ENCODE measurements at places on chromosomes 7 and 10.

- no peak for DNase-seq
Measured at GRCh38 chr7:49823566-49823965, 50.1 kb downstream of the VWC2 start.

- DNase-seq = no peak
Measured at GRCh38 chr10:112002206-112002605, 181.4 kb downstream of the GPAM start.

DNA sequence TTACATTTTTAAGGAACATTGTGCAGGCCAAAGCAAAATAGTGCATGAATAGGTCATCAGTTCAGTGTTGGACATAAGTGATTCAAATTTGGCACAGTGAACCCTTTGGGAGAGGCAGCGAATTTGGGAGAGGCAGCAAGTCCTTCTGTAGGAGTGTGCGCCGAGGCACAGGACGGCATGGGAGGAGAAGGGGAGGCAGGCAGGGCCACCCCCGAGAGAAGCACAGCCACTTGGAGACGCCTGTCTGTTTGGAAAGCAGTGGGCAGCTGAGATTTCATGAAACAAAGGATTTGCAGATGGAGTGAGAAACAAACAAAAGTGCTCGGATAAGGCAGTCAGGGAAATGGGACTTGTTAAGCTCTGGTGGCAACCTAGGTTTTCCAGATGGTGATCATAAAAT is 30.6 kb downstream of the VIPR2 start:
- no peak for DNase-seq

- no peak for DNase-seq
Measured at GRCh38 chr7:140657891-140658290, 14.9 kb upstream of the ADCK2 start.

GRCh38 chr7:73520673-73521635 is 1.1 kb downstream of the BAZ1B start:
- no peak for DNase-seq

DNA sequence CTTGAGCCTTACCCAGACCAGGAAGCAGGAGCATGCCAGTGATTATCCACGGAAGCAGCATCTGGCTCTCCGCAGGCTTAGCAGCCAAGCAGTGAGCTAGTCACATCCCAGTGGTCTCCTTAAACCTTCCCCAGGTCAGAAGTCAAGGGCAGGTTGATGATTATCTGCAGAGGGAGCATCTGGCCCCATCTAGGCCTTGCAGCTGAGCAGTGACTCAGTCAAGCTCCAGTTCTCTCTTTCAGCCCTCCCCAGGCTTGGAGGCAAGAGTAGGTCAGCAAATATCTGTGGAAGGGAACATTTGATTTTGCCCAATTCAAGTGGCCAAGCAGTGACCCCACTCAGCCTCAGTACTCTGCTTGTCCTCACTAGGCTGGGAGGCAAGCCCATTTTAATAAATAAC is 61.6 kb downstream of the ANKRD7 start:
- no peak for DNase-seq

GRCh38 chr10:124864421-124865193 is 63.0 kb downstream of the ABRAXAS2 start:
- no peak for DNase-seq

- no peak for DNase-seq
Measured at GRCh38 chr7:111750878-111751277, 188.6 kb upstream of the IMMP2L start.

DNA sequence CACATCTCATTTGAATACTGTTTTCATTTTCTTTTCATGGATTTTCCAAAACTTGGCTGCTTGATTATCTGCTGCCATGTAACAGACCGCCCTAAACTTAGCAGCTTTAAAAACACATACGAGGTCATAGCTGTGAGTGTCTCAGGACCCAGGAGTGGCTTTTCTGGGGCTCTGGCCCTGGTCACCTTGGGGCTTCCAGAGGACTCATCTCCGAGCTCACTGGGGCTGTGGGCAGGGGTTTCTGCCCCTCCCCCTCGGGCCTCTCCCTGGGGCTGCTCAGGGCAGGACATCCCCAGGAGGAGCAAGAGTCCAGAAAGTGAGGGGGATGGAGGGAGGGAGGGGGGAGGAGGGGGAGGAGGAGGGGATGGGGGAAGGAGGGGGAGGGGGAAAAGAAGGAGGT is 77.0 kb downstream of the NKX6-2 start:
- DNase-seq = no peak

DNA sequence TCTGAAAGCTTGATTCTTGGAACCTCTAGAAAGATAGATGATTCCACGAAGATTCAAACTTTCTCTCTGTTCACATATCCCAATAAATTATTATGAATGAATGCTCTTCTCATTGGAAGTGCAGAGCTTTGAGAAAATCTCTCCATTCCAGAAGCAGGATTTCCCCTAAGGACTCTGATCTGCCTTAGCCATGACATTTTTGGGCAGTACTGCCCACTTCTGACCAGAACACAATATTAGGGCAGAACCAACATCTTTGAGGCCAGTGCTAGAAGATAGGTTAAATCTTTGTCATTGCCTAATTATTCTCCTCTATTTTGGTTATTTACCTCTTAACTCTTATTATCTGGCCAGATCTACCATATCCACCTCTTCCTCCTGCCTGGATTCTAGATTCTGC is 49.9 kb downstream of the ARMC3 start:
- no peak for DNase-seq

Measured in stimulated activated CD4-positive, alpha-beta T cell treated with anti-CD3 and anti-CD28 coated beads, Interleukin-1b, Interleukin-23, amount 100 ng/mL, for 4 hours (primary cell).